Amniotic epithelial cell (primary cell): ENCODE measurements at places on chromosomes 13 and 19.

DNA sequence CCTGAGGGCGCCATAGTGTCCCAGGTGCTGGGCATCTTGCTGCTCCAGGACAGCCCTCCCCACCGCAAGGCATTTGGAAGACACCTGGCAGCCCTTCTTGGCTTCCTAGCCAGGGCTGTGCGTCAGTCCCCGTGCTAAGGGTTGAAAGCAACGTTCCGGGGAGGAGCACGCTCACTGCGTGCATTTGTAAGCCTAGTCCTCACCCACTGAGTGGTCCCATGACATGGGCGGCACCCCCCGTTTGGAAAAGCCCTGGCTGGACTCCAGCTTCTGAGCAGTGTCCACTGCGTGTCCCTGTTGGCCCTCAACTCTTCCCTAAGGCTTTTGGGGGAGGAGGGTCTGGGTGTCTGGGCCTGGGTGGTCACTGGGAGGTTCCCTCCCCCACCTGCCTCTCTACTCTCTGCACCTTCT lies 76.3 kb upstream of the GPR183 start:
- no peak for DNase-seq

- peak; percentile 24 for DNase-seq
Observed at GRCh38 chr19:447816-448560, 12.8 kb downstream of the SHC2 start.

- no peak for DNase-seq
Observed at GRCh38 chr19:9903336-9903735, 33.0 kb downstream of the OLFM2 start.

DNA sequence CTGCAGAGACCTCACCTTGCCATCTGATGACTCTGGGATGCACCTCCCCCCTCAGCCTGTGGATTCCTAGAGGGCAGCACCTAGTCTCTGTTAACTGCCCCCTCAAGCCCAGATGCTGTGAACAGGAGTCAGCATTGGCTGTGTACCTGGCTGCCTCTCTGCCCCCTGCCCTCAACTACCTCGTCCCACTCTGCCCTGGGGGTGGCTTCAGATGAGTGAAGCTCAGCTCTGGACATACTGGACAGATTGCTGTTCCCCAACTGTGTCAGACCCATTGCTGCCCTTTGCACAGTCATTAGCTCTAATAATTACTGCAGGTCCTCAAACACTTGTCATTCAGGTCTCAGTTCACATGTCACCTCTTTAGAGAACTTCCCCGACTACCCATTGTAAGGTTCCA lies 182.1 kb upstream of the TSHZ3 start:
- no peak for DNase-seq

GRCh38 chr19:6828698-6829633 lies 56.5 kb downstream of the VAV1 start:
- no peak for DNase-seq

- no peak for DNase-seq
Observed at GRCh38 chr19:53795019-53795418, 29.1 kb downstream of the NLRP12 start.

- no peak for DNase-seq
Observed at GRCh38 chr19:55693336-55693974, 18.4 kb downstream of the EPN1 start.

- DNase-seq = no peak
Observed at GRCh38 chr19:18109733-18110608, 12.4 kb downstream of the MAST3 start.

DNA sequence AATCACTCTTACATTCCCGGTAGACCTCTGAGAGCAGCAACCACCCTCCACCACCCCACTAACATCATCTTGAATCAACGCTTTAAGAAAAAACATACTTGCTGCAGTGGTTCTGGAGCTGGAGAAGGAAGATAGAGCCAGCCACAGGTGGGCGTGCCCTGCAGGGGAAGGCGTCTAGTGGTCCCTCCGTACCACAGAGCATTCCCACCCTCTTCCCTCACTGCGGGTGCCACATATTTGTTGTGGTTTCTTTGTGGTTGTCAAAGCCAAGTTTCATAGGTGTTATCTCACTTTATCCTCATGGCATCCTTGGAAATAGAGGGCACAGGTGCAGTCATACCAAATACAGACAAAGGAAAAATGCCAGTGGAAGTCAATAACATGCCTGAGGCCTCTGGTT lies 22.2 kb downstream of the COL4A2 start:
- DNase-seq = no peak

DNA sequence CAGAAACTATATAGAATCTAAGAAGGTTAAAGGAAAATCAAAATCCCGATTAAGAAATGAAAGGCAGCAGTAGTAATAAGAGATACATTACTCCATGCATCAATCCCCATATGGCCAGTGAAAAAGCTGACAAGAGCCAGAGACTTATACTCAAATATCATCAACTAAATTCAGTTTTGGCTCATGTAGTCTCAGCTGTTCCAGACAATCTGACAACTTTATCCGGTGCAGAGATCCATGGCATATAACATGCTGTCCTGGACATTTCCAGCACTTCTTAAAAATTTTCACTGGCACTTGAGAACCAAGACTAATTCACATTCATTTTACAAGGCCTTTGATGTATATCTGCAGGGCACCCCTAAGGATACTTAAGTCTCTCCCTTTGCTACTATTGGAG lies 255.7 kb upstream of the KLHL1 start:
- no peak for DNase-seq

GRCh38 chr13:22112956-22113745 lies 442.3 kb downstream of the FGF9 start:
- DNase-seq = no peak

- peak; percentile 1 for DNase-seq
Observed at GRCh38 chr19:50835103-50835784, 1.9 kb upstream of the KLK15 start.

GRCh38 chr13:113671066-113672001 lies 4.3 kb downstream of the GRK1 start:
- no peak for DNase-seq

GRCh38 chr19:51319649-51320279 lies 8.3 kb downstream of the IGLON5 start:
- no peak for DNase-seq

DNA sequence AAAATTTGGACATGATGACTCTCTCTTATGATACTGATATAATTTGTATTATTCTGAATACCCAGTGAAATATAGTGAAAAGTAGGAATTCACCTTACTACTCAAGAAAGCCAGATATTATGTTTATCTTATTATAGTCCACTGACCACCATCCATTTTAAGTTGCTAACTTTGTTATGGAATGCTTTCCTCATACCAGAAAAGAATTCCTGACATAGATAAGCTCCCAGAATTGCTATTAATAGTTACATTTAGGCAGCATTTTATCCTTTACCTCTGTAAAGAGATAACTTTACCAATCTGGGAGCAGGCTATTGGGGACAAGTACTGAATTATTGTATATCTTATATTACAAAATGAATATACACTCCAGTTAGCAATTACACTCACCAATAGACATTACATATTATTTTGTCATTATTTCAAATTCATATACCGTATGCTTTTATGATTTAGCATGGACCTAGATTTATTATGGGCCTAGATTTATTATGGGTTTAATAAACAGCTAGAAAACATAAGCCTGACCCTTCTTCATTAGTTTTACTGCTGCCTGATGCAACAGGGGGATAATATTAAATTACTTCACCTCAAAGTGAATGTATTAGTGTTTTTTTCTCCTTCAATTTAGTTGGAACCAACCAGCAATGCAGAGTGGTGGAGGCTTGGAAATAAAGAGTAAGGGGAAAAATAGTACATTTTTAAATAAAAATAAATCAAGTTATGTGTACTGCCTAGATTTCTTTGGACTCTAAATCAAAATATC lies 1886.1 kb downstream of the PCDH9 start:
- DNase-seq = peak; percentile 4

DNA sequence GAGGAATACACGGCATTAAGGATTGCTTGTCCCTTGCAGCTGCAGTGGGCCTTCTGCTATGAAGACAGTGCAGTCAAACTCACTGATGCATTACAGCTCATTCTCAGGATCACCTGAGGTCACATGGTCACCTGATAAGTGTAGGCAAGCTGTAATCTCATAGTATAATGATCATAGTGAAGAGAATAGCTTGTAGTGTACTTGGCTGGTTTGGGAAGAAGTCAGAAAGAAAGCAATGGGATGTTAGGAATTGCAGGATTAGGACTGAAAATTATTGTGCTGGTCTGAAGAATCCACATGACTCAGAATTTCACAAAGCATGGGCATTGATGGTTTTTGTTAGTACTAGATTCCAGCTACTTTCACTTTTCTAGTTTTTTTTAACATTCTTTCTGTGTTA lies 76.7 kb downstream of the MBNL2 start:
- peak; percentile 47 for DNase-seq

DNA sequence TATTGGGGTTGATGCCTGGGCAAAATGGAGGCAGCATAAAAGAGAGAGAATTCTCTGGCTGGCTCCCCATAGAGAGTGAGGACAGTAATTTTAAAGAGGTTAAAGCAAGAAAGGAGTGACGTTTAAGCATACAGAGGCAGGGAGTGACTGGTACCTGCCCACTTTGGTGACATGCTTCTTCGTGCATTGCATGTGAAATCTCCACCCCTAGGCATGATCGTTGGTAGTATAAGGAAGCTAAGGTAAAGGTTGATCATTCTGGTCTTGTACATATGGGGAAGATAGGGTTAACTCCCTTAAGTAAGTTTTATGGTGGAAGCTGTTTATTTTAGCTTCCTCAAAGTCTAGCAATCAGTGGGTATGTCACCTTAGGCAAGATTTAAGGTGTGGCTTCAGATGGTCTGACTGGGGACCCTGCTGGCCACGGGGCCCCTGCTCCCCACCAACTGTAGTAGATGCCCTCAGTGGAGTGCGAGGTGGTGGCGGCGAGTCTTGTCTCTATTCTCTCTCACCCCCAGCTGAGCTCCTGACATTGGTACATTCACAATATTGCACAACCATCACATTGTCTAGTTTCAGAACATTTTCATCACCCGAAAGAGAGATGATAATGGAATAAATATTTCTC lies 797.5 kb upstream of the SPRY2 start:
- DNase-seq = no peak

DNA sequence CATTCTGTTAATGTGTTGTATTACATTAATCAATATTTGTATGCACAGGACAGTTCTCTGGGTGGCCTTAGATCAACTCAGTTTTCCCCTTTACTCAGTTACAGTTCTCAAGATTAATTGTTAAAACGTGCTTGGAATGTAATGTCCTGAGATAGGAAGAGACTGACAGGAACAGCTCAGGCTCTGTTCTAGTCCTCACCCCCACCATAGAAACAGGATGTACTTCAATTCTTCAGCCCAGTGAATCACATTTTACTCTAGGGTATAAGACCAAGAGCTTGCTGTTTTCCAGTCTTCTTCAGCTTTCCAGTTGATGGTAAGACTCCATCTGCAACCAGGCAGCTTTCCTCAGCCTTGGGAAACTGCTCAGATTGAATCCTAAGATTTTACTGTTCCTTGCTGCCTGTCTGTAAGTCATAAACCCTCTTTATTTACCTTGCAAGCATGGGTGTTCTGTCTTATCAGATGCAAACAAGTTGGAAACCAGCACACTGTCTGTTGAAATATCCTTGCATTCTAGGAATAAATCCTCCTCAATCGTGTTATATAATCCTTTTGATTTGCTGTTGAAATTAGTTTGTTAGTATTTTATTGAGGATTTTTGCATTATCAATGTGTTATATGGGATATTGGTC lies 836.9 kb upstream of the PCDH9 start:
- DNase-seq = no peak

GRCh38 chr13:98265692-98266551 lies 88.9 kb upstream of the RNF113B start:
- DNase-seq = no peak

DNA sequence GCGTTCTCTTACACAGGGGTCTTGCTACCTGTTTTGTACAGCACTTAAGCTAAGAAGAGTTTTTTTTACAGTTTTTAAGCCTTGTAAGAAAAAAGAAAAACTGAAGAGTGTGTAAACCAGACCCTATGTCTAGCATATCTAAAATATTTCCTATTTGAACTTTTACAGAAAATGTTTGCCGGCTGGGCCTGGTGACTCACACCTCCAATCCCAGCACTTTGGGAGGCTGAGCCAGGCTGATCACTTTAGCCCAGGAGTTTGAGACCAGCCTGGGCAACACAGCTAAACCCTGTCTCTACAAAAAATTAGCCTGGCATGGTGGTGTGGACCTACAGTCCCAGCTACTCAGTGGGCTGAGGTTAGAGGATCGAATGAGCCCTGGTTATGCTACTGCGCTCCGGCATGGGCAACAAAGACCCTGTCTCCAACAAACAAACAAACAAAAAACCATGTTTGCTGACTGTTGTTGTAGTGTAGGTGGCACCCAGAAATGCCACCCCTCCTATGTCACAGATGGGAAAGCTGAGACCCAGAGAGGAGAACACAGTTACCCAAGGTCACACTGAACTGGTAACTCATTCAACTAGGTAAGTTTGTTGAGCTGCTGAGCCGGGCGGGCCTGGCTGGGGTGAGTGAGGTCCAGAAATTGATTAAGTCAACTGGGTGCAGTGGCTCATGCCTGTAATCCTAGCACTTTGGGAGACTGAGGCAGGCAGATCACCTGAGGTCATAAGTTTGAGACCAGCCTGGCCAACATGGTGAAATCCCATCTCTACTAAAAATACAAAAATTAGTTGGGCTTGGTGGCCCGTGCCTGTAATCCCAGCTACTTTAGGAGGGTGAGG lies 1.9 kb upstream of the VASP start:
- no peak for DNase-seq

- DNase-seq = peak; percentile 100
Observed at GRCh38 chr19:4911786-4912672, 2.7 kb downstream of the UHRF1 start.

GRCh38 chr13:105428811-105429210 lies 1106.7 kb downstream of the EFNB2 start:
- peak; percentile 75 for DNase-seq

GRCh38 chr13:30126903-30127428 lies 180.4 kb downstream of the KATNAL1 start:
- no peak for DNase-seq

GRCh38 chr13:41307884-41308640 lies 3.0 kb upstream of the NAA16 start:
- no peak for DNase-seq

- DNase-seq = no peak
Observed at GRCh38 chr19:42501733-42502132, 26.5 kb downstream of the CEACAM1 start.

DNA sequence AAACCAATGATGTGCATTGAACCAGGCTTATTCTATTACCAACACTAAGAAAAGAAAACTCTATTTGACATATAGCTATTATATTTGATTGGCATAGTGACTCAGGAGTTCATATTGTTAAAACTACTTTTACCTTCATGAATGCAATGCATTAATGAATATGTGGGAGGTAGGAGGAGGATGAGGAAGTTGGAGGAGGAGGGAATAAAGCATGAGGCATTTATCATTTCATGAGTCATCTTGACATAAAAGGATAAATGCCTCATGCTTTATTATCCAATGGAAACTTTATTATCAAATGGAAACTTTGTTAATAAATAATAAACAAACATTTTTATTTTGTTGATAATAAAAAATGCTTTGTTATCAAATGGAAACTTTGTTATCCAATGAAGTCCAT lies 116.5 kb downstream of the SPRY2 start:
- DNase-seq = peak; percentile 78
